HepG2 (cell line): ENCODE measurements at places on chromosomes 5 and 9.

- no peak for DNase-seq
Observed at GRCh38 chr5:141735823-141736222, 53.8 kb upstream of the ARAP3 start.

DNA sequence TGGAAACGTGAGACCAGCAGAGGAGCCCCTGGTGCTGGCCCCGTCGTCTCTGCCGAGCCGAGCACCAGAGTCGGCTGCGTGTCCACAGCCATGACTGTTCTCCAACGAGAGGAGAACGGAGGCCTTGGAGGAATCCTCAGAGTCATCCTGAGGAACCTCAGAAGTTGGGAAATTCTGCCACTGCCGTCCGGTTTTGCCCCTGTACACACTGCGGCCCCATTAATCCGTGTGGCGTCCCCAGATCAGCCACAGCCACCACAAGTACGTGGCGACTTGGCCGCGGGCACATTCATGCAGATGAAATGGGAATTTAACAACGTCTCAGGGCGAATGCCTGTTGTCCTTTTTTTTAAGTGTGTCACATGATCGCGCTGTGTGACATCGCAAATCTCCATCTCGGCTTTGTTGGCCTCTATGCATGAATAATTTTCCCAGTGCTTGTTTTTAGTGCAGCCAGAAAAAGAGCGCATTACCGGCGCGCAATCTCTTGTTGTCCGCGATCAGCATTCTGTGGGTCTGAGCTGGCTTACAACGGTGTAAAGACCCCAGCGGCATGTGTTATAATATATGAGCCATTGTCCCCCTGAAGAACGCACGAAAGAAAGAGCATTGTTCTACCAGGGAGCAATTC lies 323.0 kb upstream of the IRX4 start:
- DNase-seq = no peak

DNA sequence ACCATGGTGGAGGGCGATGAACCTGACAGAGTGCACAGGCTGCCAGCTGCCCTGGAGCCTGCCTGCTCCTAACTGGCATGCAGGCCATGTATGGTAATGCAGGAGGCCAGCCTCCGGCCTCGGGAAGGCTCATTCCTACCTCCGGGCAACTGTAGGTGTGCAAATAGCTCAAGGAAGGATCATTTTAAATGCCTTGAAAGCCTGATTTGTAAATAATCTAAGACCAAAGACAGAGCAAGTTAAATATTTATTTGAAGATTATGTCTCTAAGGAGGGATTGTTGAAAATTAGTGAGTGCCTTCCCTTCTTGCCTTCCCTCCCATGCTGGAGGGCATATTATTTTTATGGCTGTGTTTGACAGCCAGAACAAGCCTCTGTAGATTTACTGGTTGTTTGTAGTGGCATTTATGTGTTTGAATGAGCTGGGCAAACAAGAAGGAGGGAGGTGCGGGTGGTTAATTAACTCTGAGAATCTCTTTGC lies 285.7 kb upstream of the TUT7 start:
- DNase-seq = no peak

DNA sequence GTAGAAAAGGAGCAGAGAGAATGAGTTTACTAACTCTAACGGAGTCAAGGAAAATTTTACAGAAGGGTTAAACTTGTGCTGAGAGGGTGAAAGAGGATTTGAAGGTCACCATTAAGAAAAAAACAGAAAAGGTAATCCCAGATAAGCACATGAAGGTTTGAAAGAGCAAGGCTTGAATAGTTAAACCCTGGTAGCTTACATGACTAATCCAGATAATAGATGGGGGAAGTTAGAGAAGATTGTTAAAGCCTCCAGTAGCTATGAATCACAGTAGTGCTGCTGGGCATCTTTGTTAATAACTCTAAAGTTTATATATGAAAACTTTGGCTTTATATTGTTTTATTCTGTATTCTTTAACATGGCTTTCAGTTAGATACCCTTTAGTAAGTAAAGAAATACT lies 354.5 kb upstream of the FTMT start:
- no peak for DNase-seq

- DNase-seq = no peak
Observed at GRCh38 chr5:135743181-135743580, 91.3 kb upstream of the SLC25A48 start.

GRCh38 chr5:135263022-135263668 lies 135.9 kb downstream of the MACROH2A1 start:
- DNase-seq = peak; percentile 98

- no peak for DNase-seq
Observed at GRCh38 chr5:123283499-123283898, 139.7 kb downstream of the CEP120 start.

DNA sequence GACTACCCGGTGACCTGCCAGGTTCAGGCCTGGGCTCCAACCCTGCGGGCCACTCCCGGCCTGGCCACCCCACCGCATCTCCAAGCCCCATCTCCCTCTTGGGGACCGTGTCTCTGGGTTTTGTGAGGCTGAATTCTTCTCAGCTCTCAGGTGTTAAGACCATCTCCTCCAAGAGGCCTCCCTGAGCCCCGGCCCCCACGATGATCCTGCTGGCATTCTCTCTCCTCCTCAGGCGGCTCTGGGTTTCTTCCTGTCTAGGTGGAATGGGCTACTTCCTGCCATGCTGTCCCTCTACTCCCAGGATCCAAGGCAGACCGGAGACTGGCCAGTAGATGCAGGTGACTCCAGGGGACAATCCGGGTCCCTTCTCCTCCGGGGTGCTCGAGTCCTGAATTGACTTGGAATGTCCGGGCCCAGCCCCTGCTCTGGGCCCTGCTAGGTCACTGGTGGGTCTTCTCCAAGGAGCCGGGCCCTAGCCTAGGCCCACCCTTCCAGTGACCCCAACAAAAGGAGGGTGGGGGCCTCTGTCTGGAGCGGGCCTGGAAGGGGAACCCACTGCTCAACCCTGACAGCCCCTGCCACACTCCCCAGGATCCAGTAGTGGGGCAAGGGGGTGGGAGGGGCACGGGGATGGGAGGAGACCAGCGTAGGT lies 219.8 kb downstream of the C9orf50 start:
- DNase-seq = no peak

GRCh38 chr9:88742483-88742882 lies 207.5 kb downstream of the NXNL2 start:
- DNase-seq = no peak

GRCh38 chr9:35499029-35499700 lies 9.3 kb downstream of the RUSC2 start:
- DNase-seq = no peak
